ENCODE measurements at places on chromosomes 3 and 15.

- no peak for DNase-seq
Measured at GRCh38 chr3:180000500-180000899, 36.2 kb downstream of the PEX5L start.

GRCh38 chr15:27466758-27467157, 495.8 kb downstream of the GABRG3 start:
- no peak for DNase-seq

- DNase-seq = no peak
Measured at GRCh38 chr3:71168121-71168721, 415.3 kb downstream of the FOXP1 start.

GRCh38 chr3:182793663-182794454, 555 bp downstream of the ATP11B start:
- DNase-seq = no peak

DNA sequence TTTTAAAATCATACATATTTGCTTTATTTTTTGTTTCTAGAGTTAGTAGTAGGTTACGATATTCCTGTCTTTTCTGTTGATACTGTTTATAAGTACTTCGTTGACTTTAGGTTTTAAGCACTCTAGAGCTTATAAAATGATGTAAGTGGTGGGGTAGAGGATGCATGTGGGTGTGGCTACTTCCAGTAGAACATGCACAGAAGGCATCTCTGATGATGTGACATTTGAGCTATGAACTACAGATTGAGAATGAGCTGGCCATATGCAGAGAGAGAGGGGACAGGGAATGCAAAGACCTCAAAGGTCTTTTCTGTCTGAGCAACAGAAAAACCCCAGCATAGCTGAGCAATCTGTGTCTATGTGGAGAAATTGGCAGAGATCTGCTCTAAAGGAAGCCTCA, 233.9 kb upstream of the STAC start:
- no peak for DNase-seq

DNA sequence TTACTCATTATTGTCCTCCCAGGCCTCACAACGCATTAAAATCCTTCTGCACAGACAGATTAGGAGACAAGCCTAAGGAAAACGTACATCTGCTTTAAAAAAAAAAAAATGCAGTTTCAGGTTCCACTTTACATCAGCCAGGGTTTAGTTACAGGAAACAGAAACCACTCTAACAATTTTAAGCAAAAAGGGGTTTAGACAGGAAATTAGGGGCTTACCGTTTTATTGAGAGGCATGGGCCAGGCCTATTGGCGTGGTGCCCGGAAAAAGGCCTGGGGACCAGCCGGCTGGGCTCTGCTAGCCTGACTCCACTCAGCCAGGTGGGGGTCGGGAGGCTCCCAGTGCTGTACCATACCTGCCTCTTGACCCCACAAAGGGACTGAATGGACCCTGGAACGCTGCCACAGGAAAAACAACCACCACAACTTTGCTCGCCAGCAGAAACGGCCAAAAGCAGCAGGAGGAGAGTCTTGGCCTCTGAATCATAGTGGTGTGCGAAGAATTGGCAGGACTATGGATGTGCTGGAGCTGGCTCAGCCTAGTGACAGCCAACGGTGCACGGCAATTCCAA, 124.3 kb downstream of the CHSY1 start:
- DNase-seq = peak; percentile 97

GRCh38 chr3:114290911-114291901, 2.6 kb upstream of the TIGIT start:
- peak; percentile 24 for DNase-seq

GRCh38 chr3:143901105-143901504, 52.8 kb upstream of the SLC9A9 start:
- DNase-seq = no peak

DNA sequence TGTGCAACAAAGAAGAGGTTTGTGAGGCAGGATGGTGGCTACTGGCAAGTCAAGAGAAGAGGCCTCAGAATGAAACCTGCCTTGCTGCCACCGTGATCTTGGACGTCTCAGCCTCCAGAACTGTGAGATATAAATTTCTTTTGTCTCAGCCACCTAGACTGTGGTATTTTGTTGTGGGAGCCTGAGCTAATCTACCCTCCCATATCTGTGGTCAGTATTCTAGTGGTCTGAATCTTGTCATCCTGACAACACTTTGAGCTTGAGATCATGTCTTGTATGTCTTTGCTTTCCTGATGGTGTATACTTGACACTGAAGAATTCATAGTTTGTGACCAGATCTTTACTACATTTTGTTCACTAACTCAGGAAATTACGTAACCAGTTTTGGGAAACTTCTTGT, 240.6 kb upstream of the GOLIM4 start:
- DNase-seq = no peak

GRCh38 chr15:51403072-51403878, 61.8 kb downstream of the GLDN start:
- peak; percentile 12 for DNase-seq

- DNase-seq = peak; percentile 35
Measured at GRCh38 chr15:45714590-45715488, 80.0 kb downstream of the SQOR start.

GRCh38 chr3:173257797-173258196, 116.8 kb upstream of the SPATA16 start:
- DNase-seq = no peak

- DNase-seq = peak; percentile 47
Measured at GRCh38 chr3:62134061-62134496, 239.3 kb downstream of the FEZF2 start.

DNA sequence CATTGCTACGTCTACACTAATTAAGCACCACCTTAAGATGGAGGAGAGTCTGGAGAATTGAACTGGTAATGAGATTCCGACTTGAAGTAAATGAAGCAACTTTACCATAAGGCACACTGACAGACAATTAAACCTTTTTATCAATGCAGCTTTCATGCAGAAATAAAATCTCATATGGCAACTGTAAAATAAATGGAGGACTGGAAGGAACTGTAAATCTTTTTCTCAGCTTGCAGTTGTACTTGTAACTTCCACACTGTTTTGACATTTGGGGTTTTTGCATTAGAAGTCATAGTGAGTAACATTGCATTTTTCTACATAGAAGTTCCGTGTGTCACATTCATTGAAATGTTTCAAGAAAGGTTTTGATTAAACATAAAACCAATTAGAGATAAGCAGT, 705.3 kb downstream of the NLGN1 start:
- no peak for DNase-seq

GRCh38 chr3:152477422-152477821, 208.7 kb downstream of the MBNL1 start:
- no peak for DNase-seq

Data from HS-27A (cell line).